IPS DF 6.9 (cell line): ENCODE measurements at places on chromosomes 3 and 15.

DNA sequence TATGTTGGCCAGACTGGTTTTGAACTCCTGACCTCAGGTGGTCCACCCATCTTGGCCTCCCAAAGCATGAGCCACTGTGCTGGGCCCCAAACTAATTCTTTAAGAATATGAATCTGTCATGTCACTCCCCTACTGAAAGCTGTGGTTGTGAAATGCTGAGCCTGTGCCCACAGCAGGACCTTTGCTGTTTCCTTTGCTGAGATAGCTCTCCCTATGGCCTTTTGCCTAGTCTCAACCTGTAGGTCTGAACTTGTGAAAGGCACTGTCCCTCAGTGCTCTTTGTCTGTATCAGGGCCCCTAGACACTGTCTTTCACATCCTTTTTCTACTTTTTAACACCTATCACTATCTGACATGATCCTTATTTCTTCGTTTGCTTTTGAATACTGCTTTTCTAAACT lies 62.7 kb upstream of the CCR4 start:
- peaks cover 48% of the 10 kb centered on the region for H3K36me3 ChIP-seq
- H3K4me1 ChIP-seq: peaks cover 5% of the 10 kb centered on the region
- DNase-seq: no peak

DNA sequence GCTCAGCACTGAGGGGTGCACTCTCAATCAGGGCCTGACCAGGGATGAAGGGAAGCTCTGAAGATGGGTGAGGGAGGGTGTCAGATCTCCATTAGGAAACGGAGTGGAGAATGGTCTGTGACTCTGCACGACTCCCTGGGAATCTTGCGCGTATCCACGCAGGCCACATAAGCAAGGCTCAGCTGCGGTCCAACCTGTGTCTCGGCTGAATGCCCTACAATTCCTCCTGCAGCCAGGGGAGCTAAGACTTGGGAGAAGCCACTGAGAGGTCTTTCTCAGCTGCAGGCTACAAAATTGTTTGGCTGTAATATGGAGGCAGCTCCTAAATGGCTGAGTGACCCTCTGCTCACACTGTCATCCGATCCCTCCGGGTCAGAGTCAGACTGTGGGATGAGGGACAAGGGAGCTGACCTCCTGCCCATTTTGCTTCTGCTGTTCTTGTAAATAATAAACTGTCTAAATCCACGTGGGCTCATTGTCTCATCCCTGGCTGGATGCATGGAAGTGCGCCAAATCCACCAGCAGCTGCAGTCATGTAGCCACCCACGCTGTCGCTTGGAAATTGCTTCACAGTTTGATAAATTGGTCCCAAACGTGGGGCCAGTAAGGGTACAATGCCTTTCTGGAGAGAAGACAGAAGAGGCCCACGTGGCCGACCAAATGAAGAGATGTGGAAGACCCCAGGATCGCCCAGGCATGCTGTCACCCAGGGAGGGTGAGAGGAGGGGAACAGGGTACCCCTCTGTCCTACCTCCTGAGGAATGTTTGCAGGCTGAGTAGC lies 30.5 kb downstream of the ALS2CL start:
- no peaks in the 10 kb centered on the region for H3K27me3 ChIP-seq
- H3K4me3 ChIP-seq: no peak overlapping the region
- H3K27ac ChIP-seq: no peak overlapping the region
- no peaks in the 10 kb centered on the region for H3K36me3 ChIP-seq
- peaks cover 16% of the 10 kb centered on the region for H3K4me1 ChIP-seq

DNA sequence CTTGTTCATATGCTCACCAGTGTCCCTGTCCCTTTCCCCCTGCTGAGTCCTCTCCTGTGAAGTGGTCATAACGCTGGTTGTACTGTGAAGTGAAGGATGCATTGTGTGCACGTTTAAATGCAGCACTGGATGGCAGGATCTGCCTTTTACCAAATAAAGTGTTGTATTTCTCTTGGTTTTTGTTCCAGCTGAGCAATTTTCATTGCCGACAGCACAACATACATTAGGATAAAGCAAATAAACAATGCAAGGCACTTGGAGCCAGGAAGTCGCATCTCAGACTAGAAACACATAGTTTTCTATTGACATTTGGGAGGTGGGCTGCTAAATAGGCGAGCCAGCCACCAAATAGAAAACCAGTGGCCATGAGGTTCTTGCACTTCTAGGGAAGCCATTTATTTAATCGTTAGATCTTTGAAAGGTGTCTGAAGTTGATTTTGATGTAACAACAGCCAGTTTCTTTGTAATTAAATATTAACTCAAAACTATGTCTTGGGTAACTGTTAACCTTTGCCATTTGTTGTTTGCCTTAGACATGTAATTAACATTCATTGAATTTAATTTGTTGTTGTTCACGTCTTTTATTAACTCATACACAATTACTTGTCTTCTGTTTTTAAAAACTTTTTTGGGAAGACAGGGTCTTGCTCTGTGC lies 185.3 kb downstream of the FNDC3B start:
- no peak overlapping the region for H3K27ac ChIP-seq
- no peak for DNase-seq
- H3K4me3 ChIP-seq: no peak overlapping the region
- H3K27me3 ChIP-seq: no peaks in the 10 kb centered on the region

GRCh38 chr3:17656264-17656663 lies 86.2 kb downstream of the TBC1D5 start:
- H3K4me3 ChIP-seq: no peak overlapping the region
- DNase-seq: no peak
- H3K4me1 ChIP-seq: no peaks in the 10 kb centered on the region
- H3K27me3 ChIP-seq: no peaks in the 10 kb centered on the region
- H3K36me3 ChIP-seq: no peaks in the 10 kb centered on the region

- no peak overlapping the region for H3K4me3 ChIP-seq
- no peaks in the 10 kb centered on the region for H3K36me3 ChIP-seq
- no peak for DNase-seq
- H3K27me3 ChIP-seq: no peaks in the 10 kb centered on the region
These were observed 8.6 kb downstream of the IGDCC3 start for GRCh38 chr15:65369212-65369547.

GRCh38 chr15:92128788-92129187 lies 264.9 kb upstream of the ST8SIA2 start:
- H3K4me1 ChIP-seq: peaks cover 3% of the 10 kb centered on the region; the same call in 1 of the 2 replicates
- no peak for DNase-seq
- no peaks in the 10 kb centered on the region for H3K36me3 ChIP-seq
- no peaks in the 10 kb centered on the region for H3K27me3 ChIP-seq

GRCh38 chr3:36677331-36678007 lies 86.9 kb downstream of the DCLK3 start:
- no peaks in the 10 kb centered on the region for H3K36me3 ChIP-seq
- no peaks in the 10 kb centered on the region for H3K4me1 ChIP-seq
- DNase-seq: no peak
- H3K4me3 ChIP-seq: no peak overlapping the region
- H3K27me3 ChIP-seq: no peaks in the 10 kb centered on the region; the same call in 1 of the 2 replicates

GRCh38 chr3:169694117-169694516 lies 30.6 kb upstream of the MECOM start:
- DNase-seq: no peak
- H3K36me3 ChIP-seq: no peaks in the 10 kb centered on the region
- no peaks in the 10 kb centered on the region for H3K27me3 ChIP-seq
- H3K4me1 ChIP-seq: no peaks in the 10 kb centered on the region
- H3K4me3 ChIP-seq: no peak overlapping the region

GRCh38 chr15:95684693-95685115 lies 645.8 kb upstream of the NR2F2 start:
- DNase-seq: no peak
- no peaks in the 10 kb centered on the region for H3K4me1 ChIP-seq
- H3K27me3 ChIP-seq: no peaks in the 10 kb centered on the region
- no peaks in the 10 kb centered on the region for H3K36me3 ChIP-seq
- H3K4me3 ChIP-seq: no peak overlapping the region

- no peaks in the 10 kb centered on the region for H3K36me3 ChIP-seq
- H3K27ac ChIP-seq: no peak overlapping the region
- no peak overlapping the region for H3K4me3 ChIP-seq
- no peak for DNase-seq
- H3K27me3 ChIP-seq: no peaks in the 10 kb centered on the region
- H3K4me1 ChIP-seq: peaks cover 22% of the 10 kb centered on the region
These were observed 41.1 kb downstream of the IGF1R start for GRCh38 chr15:98689431-98689861.

DNA sequence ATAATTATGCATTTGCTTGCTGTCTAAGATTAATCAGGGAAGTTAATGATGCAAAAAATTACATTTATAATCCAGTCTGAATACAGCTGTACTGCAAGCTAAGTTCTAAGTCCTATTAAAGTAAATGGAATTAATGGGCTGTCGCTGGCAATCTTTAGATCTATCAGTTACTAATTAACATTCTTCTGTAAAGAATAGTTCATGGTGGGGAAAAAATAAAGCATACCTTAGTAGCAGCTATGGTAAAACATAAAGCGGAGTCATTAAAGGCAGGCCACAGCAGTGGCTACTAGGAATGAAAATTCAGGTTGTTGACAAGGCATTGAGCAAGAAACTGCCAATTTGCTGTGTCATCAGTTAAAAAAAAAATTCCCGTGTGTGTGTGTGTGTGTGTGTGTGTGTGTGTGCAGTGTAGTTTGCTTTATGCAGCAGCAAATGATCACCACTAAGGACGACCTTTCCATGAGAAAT lies 129.8 kb downstream of the ZNF385D start:
- no peak overlapping the region for H3K27ac ChIP-seq
- no peaks in the 10 kb centered on the region for H3K36me3 ChIP-seq
- H3K27me3 ChIP-seq: no peaks in the 10 kb centered on the region
- H3K4me1 ChIP-seq: no peaks in the 10 kb centered on the region

DNA sequence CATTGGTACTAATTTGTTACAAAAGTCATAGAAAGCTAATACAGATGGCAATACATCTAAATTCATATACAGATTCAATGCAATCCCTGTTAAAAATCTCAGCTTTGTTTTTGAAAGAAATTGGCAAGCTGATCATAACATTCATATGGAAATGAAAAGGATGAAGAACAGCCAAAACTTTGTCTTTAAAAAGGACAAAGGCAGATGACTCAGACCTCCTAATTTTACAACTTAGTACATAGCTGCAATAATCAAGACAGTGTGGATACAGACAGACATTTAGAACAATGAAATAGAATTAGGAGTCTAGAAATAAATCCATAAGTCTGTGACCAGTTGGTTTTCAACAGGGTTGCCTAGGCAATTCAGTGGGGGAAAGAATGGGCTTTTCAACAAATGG lies 63.3 kb downstream of the AQP9 start:
- no peak for DNase-seq
- no peak overlapping the region for H3K4me3 ChIP-seq
- H3K36me3 ChIP-seq: no peaks in the 10 kb centered on the region
- H3K4me1 ChIP-seq: no peaks in the 10 kb centered on the region

GRCh38 chr15:88998980-88999713 lies 86.0 kb upstream of the MFGE8 start:
- H3K36me3 ChIP-seq: no peaks in the 10 kb centered on the region; the same call in 1 of the 2 replicates
- H3K27me3 ChIP-seq: no peaks in the 10 kb centered on the region
- no peak overlapping the region for H3K4me3 ChIP-seq
- peaks cover 4% of the 10 kb centered on the region; the same call in 1 of the 2 replicates for H3K4me1 ChIP-seq
- H3K27ac ChIP-seq: no peak overlapping the region

- no peaks in the 10 kb centered on the region for H3K27me3 ChIP-seq
- H3K4me1 ChIP-seq: peaks cover 4% of the 10 kb centered on the region; the same call in 1 of the 2 replicates
- H3K36me3 ChIP-seq: no peaks in the 10 kb centered on the region
- H3K4me3 ChIP-seq: no peak overlapping the region
- H3K27ac ChIP-seq: no peak overlapping the region
- DNase-seq: no peak
These were observed 22.2 kb downstream of the IQSEC1 start for GRCh38 chr3:13051066-13051465.

- H3K36me3 ChIP-seq: no peaks in the 10 kb centered on the region
- H3K27me3 ChIP-seq: no peaks in the 10 kb centered on the region
- no peak overlapping the region for H3K27ac ChIP-seq
- no peak for DNase-seq
- no peak overlapping the region for H3K4me3 ChIP-seq
These were observed 8.7 kb downstream of the STX19 start for GRCh38 chr3:94019659-94020058.

DNA sequence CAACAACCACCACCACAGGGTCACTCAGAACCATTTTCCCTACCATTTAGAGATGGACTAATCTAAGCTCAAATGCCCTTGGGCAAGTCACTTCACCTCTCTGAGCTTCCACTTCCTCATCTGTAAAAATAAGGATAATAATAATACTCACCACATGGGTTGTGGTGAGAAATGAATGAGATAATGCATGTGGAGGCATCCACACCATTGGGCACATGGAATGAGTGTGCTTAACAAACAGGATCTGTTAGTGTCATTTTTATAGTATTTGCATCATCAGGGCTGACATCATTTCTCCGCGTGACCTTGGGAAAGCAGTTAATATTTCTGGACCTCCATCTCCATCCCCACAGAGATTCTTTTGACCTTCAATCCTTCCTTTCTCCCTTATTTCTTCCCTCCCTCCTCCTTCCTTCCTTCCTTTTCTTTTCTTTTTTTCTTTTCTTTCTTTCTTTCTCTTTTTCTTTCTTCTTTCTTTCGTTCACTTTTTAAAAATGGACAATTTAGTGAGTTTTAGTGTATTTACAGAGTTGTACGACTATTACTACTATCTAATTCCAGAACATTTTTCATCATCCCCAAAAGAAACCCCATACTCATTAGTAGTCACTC lies 7.7 kb upstream of the RFT1 start:
- H3K36me3 ChIP-seq: no peaks in the 10 kb centered on the region
- no peak overlapping the region for H3K27ac ChIP-seq
- no peaks in the 10 kb centered on the region for H3K27me3 ChIP-seq
- no peak overlapping the region for H3K4me3 ChIP-seq
- no peak for DNase-seq
- peaks cover 2% of the 10 kb centered on the region; the same call in 1 of the 2 replicates for H3K4me1 ChIP-seq

DNA sequence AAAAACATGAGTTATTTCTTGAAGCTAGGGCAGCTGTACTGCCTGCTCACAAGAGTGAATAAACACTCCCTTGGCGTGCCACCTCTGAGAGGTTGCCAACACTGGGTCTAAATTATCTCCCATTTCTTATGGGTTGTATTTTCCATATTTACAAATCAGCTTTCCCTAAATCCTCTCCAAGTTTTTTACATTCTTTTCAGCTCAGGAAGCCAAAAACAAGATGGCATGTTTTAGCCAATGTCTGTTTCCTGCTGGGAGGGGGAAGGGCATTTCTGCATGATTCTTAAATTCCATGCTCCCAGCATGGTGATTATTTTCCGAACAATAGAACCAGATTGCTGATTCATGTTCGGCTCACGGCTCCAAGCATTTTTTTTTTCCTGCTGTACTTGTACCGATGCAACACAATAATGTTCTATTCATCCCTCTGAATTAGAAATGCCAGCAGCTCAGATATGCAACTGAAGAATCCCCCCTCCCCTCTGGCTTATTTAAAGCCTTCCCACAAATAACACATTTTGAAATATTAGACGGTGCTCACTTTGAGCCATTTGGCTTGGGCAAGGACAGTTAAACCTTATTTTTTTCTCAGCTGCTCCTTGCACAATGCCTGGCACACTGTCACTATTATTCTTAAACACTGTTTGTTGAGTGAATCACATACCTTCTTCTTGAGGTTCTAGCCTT lies 252.5 kb downstream of the THRB start:
- no peaks in the 10 kb centered on the region for H3K36me3 ChIP-seq
- H3K27ac ChIP-seq: no peak overlapping the region
- no peaks in the 10 kb centered on the region for H3K4me1 ChIP-seq
- no peak for DNase-seq
- H3K4me3 ChIP-seq: no peak overlapping the region
- H3K27me3 ChIP-seq: no peaks in the 10 kb centered on the region
